ENCODE measurements at places on chromosomes 3 and 15. TPM values are rescaled to one million over a fixed set of nuclear protein-coding genes. Genes with fewer than 3 reads are reported as not detected.

Gene PAK6
- 8.4 TPM for total RNA-seq

Gene ISL2
- 0.30 TPM for total RNA-seq

Gene GCSAM
- total RNA-seq, result 1.2 TPM

Gene PLSCR2
- total RNA-seq, result not detected

Measured in skin of body (tissue), 3 donors.